ENCODE measurements at places on chromosomes 5 and 9.

DNA sequence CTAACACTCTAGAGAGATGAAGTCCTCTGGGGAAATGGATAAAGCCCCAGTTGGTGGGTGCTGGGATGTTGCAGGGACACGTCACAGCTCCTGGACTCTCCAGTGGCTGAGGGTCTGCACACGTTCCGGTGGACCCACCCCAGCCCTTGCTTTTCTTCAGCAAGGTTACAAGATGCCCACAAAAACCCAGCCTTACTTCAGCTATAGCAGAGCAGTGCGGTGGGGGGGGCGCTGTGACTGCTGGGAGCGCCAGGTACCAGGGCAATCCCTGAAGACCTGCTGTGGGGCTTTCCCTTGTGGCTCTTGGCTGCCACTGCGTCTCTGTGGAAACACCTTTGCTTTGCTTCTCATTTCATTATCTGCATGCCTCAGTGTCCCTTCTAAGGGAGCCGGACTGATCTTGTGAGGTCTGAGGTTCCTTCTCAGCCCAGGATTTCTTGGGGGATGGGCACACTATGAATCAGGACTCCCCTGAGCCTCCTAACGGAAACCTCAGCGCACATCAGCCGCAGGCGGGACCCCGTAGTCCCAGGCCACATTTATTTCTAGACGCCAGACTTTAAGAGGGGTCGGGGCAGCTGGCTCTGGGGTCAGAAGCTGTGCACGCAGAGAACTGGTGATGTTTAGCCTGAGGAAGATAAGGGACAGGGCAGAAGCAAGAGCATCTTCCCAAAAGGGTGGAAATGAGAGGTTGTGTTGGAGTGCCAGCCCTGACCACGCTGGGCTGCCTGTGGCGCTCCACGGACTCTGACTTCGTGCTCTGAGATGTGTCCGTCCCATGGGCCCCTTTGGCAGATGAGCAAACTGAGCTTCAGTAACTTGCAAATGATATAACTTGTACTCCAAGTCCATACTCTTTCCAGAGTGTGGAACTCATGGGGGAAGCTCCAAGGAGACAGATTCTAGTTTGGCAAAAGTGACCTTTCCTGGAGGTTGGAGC is 106.8 kb downstream of the WNK2 start:
- no peak for DNase-seq

GRCh38 chr5:119338326-119338946 is 17.4 kb upstream of the TNFAIP8 start:
- DNase-seq, result no peak

DNA sequence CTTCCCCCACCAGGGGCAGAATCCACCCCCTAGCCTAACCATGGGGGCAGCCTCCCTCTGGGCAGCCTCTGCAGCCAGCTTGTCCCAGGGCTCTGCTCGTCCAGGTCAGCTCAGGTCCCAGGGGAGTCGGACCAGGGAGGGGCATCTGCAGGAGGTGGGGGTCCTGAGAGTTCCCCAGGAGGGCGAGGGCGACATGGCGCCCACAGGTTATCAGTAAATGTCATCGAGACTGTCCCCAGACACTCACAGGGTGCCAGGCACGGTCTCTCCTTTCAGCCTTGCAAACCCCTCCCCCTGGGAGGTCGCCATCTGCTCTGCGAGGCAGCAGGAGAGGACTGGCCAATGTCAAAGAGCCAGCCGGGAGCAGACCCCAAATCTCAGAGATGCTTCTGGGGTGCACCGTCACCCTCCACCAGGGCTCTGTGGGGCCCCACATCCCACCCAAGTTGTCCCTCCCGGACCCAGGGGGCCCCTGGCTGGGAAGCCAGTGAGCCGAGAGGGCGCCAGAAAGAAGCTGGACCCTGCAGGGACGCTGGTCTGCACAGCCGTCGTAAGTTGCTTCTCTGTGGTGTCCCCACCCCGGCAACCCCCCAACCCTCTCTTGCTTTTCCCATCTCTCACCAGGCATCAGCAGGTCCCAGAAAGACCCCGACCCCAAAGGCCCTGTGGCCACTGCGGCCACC is 69.3 kb downstream of the NTNG2 start:
- no peak for DNase-seq

GRCh38 chr5:30765227-30765626 is 428.3 kb upstream of the CDH6 start:
- no peak for DNase-seq
